ENCODE measurements at places on chromosomes 16 and 17.

GRCh38 chr17:1515640-1516387, 598 bp downstream of the INPP5K start:
- DNase-seq: peak; percentile 79

GRCh38 chr16:27486760-27487159, 63.0 kb downstream of the GTF3C1 start:
- DNase-seq: no peak

GRCh38 chr16:65684230-65684629, 562.4 kb upstream of the CDH11 start:
- DNase-seq: no peak

DNA sequence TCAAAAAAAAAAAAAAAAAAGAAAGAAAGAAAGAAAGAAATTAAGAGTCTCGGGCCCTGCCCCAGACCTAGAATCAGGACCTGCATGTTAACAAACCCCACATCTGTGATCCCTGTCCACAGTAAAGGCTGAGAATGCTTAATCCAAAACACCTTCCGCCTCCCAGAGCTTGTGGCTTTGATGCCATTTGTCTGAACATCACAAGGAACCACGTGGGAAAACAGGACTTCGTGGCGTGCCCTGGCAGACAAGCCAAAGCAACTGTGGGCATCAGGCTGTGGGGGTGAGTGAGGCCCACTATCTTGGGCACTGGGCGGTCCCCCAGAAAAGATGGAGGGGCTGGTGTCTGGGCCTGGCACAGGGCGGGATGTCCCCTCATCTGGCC, 173.4 kb upstream of the CIBAR2 start:
- DNase-seq: no peak

DNA sequence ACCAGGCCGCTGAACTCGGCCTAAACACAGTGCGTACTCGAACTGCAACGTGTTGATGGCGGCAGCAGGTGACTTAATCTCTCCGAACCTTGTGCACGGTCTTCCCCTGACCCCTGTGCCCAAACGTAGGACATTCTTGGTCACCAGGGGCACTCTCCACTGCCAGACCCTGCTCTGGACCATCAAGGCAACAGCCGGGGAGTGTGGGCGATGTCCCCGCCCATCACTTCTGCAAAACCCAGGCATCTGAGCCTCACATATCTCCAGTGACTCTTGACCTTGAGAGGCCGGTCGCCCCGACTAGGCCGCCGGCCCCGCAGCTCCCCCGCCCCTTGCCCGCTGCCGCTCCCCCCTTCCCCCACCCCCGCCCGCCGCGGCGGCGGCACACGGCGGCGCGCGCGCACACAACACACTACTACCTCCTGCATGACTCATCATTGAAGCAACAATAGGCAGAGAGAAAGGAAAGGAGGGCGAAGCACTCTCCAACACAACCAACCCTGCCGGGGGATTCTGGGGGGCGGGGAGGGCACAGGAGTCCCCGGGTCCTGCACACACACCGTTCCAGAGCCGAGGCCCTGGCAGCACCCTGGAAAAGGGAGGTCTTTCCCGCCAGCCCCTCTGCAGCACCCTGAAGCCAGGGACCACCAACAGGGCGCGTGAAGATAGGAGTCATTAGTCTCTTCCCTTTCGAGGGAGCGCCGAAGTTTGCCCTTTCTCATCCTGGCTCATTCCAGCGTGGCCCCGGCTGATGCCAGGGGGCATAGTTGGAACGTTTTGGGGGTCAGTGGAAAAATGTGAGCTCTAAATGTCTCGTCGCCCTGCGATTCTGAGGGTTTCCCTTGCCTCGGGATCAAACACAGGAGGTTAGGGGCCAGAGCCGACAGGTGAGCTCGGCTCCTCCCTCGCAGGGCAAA, 1.9 kb downstream of the MNT start:
- no peak for DNase-seq

GRCh38 chr16:61858988-61859387, 177.2 kb downstream of the CDH8 start:
- DNase-seq: no peak

DNA sequence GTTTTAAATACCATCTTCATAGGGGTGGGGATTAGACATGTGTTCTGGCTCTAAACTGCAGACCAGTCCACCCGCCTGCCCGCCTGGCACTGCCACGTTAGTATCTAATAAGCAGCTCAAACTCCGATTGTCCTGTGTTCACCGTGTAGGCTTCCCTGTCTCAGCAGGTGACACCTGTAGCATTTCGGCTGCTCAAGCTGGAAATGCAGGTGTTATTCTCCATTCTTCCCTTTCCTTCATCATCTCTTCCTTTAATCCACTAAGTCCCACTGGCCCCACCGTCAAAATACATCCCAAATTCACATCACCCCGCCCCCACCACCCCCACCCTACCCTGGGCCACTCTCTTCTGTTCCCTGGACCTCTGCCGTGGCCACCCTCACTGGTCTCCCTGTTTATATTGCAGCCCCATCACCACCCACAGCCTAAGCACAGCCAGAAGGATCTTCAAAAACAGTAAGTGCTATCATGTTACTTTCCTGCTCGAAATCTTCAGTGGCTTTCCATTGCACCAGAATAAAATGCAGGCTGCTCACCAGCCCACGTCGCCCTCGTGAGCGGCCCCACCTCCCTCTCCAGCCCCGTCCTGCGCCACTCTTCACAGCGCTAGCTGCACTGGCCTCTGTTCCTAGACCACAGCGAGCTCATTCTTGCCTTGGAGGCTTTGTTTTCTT, 65.1 kb downstream of the RTN4RL1 start:
- DNase-seq: no peak

DNA sequence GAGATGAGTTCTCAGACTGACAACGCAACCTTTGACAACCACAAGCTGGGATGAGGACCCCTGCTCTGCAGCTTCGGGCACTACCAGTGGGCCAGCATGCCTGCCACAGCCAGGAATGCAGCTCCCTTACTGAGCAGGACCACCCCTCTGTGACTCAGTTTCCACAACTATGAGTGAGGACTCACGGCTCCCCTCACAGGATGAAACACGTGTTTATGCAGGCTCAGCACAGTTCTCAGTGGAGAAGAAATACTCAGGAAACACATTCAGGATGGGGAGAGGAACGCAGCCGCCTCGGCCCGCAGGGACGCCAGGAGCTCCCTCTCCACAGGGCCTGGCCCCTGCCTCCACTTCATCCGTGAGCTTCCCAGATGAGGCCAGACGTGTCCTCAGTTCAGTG, 14.1 kb downstream of the DNASE1 start:
- no peak for DNase-seq

DNA sequence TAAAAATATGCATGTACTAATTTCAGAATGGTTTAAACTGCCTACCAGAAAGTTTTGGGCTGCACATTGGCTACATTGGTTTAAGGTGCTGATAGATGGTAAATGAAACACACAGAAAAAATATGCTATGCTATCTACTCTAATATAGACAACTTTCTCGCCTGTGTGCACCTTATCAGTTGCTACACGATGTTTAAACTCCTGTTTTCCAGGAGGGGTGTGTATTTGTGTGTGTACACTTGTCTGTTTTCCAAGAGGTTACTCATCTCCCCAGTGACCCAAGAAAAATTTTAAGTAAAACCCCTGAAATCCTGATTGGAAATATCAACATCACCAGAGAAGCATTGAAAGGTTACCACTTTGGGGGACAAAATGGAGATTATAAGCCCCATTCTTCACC, 21.6 kb upstream of the PSMC5 start:
- DNase-seq: peak; percentile 43

GRCh38 chr17:3870871-3871306, 22.0 kb downstream of the CAMKK1 start:
- DNase-seq: no peak

GRCh38 chr16:81780350-81780749, 1.3 kb downstream of the PLCG2 start:
- DNase-seq: no peak

DNA sequence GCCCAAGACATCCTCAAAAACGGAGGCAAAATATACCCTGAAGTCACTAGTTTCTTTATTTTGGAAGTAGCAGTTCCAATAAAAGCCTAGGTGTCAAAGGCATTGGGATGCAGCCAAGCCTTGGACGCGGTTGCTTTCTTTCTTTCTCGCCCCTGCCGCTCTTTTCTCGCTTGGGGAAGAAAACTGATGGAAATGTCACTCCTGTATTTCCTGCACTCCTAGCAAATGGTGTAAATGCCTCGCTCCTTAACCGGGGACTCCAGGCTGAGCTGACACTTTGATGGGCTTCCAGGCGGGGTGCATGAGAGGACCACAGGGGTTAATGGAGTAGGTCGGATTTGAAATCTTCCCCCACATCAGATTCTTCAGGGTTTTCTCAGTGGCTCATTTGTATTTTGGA, 114.1 kb downstream of the FOXL1 start:
- DNase-seq: no peak

DNA sequence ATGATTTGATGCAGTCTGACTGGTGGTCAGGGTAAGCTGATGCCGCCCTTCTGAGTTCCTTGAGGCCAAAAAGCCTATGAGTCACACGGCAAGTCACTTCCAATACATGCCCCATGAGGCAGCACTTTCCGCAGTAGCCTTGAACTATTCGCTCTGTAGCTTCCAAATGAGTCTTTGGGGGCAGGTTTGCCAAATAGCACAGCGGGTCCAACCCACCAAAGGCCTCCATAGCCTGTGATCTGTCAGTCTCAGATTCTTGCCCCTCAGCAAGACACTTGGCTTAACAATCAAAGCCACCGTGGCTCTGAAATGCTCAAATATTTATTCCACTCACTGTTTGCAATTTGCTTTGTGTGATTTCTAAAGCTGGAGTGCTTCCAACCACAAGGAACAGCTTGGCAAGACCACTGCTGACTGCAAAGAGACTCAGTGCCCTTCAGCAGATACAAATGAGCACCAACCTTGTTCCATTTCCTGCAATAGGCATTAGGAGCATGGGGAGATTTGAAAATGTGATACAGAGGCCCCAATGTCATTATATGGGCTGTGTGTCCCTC, 45.4 kb downstream of the CLEC19A start:
- DNase-seq: no peak

DNA sequence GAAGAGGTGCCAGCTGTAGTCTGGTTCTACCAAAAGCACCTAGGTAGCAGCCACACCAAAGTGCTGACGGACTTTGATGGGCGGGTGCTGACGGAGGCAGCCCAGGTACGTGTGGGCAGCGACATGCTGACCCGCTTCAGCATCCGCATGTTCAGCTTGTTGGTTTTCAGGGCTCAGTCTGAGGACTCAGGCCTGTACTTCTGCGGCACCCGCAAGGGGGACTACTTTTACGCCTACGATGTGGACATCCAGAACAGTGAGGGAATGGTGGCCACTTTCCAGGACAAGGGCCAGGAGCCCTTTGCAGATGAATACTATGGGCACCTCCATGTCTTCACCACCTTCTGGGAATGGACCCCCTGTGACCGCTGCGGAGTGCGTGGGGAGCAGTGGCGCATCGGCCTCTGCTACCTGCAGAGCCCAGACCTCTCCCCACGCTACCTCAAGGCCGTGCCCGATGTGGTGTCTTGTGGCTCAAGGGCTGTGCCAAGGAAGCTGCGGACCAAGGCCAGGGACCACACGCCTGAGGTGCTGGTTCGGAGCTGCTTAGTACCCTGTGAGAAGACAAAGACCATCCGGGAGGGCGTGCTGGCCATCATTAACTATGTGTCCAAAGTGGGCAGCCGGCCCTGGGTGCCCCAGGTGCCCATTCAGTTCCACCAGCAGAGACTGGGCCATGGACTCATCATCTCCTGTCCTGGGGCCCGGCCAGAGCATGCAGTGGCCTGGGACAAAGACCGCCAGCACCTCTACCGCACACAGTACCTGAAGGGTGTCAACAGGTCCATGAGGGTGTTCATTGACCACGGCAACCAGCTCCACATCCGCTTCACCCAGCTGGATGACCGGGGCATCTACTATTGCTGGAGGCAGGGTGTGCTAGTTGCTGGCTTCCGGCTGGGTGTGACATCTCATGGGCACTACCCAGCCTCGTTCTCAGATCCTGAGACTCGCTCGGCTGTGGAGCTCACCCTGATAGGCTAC, 5.0 kb upstream of the EFTUD2 start:
- DNase-seq: no peak

- no peak for DNase-seq
These were observed 37.9 kb downstream of the IRF8 start for GRCh38 chr16:85936816-85937215.

DNA sequence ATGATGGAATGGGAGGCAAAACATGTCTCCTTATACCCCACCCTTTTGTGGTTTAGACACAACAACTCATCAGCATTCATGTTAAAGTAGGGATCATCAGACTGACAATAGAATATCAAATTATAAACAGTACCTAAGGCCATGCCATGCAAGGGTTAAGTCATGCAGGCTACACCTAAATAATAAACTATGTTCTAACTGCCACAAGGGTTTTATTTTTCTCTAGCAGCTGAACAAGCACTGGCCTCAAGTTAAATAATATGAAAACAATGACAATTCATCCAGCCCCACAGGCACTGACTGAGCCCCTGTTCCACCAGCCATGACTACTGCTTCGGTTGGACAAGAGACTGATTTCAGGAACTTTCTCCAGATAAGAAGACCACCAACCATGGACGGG, 164.5 kb upstream of the PIRT start:
- DNase-seq: no peak

GRCh38 chr16:76614269-76614668, 337.1 kb downstream of the CNTNAP4 start:
- DNase-seq: no peak

DNA sequence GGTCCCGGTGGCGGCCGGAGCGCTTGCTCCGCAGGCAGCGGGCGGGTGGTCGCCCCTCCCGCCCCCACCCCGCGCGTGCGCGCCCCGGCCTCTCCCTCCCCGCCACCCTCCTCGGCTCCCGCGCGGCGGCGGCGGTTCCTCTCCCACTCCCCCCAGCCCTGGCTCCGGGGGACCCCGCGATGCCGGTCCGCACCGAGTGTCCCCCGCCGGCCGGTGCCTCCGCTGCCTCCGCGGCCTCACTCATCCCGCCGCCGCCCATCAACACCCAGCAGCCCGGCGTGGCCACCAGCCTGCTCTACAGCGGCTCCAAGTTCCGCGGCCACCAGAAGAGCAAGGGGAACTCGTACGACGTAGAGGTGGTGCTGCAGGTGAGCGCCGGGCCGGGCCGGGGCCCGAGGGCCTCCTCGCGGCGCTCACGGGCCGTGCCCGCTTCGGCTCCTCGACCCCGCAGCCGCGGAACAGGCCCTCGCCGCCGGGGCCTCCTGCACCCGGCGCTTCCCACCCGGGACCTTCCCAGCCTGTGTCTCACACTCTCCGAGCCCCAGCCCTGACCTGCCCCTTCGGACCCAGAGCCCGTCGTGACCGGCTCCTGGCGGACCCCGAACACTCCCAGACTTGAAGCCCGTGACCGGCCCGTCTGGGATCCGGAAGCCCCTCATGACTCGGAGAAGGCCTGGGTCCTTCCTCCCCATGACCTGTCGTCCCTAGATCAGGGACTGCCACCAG, 490 bp downstream of the GID4 start:
- peak; percentile 65 for DNase-seq

GRCh38 chr17:40582328-40582901, 17.1 kb upstream of the CCR7 start:
- no peak for DNase-seq

DNA sequence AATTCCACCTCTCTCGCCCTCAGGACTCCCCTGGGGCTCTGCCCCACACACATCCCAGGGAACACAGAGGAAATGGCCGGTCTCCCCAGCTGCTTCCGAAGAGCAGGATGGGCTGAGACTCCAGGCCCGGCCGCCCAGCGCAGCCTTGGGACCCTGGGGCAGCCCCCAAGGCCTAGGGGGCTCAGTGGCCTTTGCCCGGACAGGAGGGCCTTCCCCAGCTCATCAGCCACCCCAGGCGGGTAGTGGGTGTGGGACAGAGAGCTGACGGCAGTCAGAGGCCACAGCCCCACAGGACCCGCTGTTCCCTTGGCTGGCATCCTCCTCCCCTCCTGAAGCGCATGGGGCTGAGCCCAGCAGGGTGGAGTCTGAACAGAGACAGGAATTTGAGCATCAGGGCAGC, 6.2 kb upstream of the CBFA2T3 start:
- no peak for DNase-seq
